GF-D8 (cell line): ENCODE measurements at places on chromosomes 7 and 10.

- DNase-seq, result no peak
Measured at GRCh38 chr7:80533287-80533686, 21.4 kb upstream of the GNAT3 start.

- peak; percentile 24 for DNase-seq
Measured at GRCh38 chr7:128939861-128940410, 2.2 kb downstream of the IRF5 start.

- no peak for DNase-seq
Measured at GRCh38 chr7:16985621-16986020, 103.8 kb upstream of the AGR3 start.

GRCh38 chr10:97805949-97806348, 34.1 kb upstream of the SFRP5 start:
- DNase-seq, result no peak

DNA sequence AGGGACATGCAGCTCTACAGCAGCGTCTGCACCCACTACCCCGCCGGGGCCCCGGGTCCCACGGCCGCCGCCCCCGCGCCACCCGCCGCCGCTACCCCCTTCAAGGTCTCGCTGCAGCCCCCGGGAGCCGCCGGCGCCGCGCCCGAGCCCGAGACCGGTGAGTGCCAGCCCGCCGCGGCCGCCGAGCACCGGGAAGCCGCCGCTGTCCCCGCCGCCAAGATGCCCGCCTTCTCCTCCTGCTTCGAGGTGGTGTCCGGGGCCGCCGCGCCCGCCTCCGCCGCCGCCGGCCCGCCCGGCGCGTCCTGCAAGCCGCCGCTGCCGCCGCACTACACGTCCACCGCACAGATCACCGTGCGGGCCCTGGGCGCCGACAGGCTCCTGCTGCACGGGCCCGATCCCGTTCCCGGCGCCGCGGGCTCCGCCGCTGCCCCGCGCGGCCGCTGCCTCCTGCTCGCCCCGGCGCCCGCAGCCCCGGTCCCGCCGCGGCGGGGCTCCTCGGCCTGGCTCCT, 631 bp downstream of the OTUD1 start:
- DNase-seq, result no peak
